ENCODE measurements at places on chromosomes 2 and 18.

DNA sequence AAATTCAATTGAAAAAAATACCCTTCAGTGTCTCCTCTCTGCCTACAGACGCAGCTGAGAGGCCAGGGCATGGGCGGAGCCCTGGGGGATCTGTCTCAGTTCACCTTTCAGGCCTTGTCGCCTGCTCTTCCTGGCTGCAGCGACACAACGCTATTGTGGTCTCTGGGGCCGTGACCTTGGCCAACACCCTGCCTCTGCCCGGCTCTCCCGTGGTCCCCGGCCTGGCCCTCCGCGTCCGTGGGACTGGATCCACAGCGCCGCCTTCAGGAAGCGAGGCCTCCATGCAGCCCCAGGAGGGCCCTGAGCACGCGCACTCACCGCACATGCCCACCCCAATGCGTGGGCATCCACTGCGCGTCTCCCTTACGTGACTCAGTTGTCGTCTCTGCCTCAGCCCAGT lies 81.1 kb downstream of the MRPS9 start:
- DNase-seq: no peak

- DNase-seq: no peak
Observed at GRCh38 chr2:25517701-25518100, 155.7 kb downstream of the DTNB start.

GRCh38 chr2:38293152-38293865 lies 83.8 kb downstream of the ATL2 start:
- DNase-seq: no peak

- no peak for DNase-seq
Observed at GRCh38 chr2:170895023-170895757, 33.9 kb upstream of the GORASP2 start.

- no peak for DNase-seq
Observed at GRCh38 chr2:109356324-109357035, 227.5 kb downstream of the SH3RF3 start.

- DNase-seq: no peak
Observed at GRCh38 chr2:221845021-221845365, 272.9 kb upstream of the EPHA4 start.

DNA sequence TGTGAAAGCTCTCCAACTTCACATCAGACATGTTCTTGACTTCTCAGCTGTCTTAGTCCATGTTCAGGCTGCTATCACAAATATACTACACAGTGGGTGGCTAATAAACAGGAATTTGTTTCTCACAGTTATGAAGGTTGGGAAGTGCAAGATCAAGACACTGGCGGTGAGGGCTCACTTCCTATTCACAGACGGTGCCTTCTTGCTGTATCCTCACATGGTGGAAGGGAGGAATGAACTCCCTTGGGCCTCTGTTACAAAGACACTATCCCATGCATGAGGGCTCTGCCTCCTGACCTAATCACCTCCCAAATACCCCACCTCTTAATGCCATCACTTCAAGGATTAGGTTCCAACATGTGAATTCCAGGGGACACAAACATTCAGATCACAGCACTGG lies 9.7 kb downstream of the UXS1 start:
- DNase-seq: no peak

GRCh38 chr2:48450256-48450655 lies 79.7 kb upstream of the STON1 start:
- DNase-seq: no peak

- DNase-seq: no peak
Observed at GRCh38 chr18:36564841-36565240, 264.0 kb downstream of the TPGS2 start.
